ENCODE measurements at places on chromosomes 13 and 19.

GRCh38 chr13:66425741-66426140, 804.4 kb downstream of the PCDH9 start:
- no peak for DNase-seq

GRCh38 chr19:55605637-55606470, at the start of gene ZNF865:
Gene ZNF865, plus strand, starts transcription at chr19:55605647. Its CDS starts 7,972 bp downstream, at chr19:55613619.
- DNase-seq = peak; percentile 82

GRCh38 chr13:43089912-43090498, 66.6 kb downstream of the DNAJC15 start:
- DNase-seq = no peak

DNA sequence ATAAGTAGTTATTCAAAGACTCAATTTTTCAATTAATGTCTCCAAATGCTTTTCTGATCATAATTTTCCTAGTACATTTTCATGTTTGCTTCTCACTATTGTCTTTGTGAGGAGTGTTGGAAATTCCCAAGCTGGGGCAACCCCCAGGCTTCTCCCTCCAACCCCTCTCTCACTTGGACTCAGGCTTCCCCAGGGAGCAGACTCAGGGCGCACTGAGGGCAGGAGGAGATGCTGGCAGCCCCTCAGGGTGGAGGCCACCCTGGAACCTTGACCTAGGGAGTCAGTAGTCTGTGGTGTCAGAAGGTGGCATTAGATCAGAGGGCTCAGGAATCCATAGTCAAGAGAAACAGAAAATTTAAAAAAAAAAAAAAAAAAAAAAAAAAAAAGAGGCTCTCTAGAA, 86.5 kb upstream of the IRS2 start:
- DNase-seq = no peak

GRCh38 chr19:49059053-49059452, 1.5 kb upstream of the CGB7 start:
- peak; percentile 12 for DNase-seq

GRCh38 chr13:28468023-28468915, 26.7 kb downstream of the FLT1 start:
- no peak for DNase-seq

- no peak for DNase-seq
These were observed 8.3 kb downstream of the IRS2 start for GRCh38 chr13:109778102-109778542.

GRCh38 chr13:23279321-23279720, 98.5 kb downstream of the SGCG start:
- no peak for DNase-seq

DNA sequence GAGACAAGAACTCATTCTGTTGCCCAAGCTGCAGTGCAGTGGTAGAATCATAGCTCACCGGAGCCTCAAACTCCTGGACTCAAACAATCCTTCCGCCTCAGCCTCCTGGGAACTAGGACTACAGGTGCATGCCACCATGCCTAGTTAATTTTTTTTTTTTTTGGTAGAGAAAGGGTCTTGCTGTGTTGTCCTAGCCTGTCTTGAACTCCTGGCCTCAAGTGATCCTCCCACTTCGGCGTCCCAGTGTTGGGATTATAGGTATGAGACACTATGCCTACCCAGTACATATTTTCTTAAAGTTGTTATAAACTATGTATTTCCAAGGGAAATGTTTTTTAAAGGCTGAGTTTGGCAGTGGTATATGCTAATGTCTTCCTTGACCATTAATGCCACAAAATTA, 412.6 kb downstream of the KLF12 start:
- DNase-seq = no peak

DNA sequence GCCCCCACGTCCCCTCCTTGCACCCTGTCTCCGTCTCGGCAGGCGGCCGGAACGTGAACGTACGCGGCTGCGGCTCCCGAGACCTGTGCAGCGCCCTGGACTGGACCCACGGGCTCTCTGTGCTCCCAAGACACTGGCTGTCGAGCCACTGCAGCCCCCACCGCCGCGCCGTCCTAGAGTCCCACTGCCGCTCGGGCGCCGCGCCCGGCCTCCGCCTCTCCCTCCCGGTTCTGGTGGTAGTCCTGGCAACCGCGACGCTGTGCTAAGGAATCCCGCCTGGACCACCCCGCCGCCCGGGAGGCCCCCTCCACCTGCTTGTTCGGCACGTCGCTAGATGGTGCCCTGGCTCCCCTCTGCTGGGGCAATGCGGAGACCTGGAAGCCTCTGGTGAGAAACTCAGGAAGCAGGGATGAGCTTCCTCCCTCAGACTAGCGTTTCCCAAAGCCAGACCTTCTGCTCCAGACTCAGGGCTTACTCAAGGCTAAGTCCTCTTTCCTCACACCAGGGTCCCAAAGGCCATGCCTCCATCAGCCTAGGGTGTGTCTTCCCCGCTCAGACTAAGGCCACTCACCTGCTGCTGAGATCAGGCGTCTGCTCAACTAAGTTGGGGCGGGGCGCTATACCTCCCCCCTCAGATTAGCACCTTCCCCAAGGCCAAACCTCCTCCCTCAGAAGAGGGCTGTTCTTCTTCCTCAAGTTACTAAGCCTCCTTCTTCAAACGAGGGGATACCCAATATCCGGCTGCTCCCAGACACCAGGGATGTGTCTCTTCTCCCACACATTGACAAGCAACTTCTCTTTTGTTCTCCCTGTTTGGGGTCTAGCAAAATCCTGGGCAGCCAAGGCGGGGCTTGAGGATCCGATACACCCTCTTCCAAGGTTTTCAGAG, 16.1 kb upstream of the IRGC start:
- peak; percentile 41 for DNase-seq

DNA sequence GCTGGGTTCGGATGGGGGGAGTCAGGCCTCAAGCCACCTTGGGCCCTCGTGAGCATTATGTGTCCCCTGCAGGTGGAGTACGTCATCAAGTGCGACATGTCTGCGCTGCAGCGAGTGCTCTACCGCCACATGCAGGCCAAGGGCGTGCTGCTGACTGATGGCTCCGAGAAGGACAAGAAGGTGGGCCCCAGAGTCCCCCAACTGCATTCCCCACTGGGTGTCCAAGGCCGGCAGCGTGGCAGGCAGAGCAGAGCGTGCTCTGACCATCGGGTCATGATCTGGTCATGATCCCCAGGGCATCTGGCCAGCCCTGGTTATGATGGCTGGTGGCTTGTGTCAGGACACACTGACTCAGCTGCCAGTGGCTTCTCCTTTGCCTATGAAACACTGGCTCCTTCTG, 63.4 kb downstream of the SMARCA4 start:
- no peak for DNase-seq

DNA sequence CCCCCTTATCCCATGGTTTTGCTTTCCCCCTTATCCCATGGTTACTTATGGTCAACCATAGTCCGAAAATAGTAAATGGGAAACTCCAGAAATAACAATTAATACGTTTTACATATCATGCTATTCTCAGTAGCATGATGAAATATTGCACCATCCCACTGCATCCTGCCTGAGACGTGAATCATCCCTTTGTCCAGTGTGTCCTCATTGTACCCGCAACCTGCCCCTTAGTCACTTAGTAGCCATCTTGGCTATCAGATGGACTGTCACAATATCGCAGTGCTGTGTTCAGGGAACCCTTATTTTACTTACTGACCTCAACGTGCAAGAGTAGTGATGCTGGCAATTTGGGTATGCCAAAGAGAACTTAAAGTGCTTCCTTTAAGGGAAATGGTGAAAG, 10.5 kb upstream of the NBEA start:
- DNase-seq = no peak

GRCh38 chr13:52161181-52161646, 1.8 kb upstream of the NEK3 start:
- no peak for DNase-seq

- no peak for DNase-seq
These were observed 192.8 kb upstream of the TSC22D1 start for GRCh38 chr13:44768775-44769581.

DNA sequence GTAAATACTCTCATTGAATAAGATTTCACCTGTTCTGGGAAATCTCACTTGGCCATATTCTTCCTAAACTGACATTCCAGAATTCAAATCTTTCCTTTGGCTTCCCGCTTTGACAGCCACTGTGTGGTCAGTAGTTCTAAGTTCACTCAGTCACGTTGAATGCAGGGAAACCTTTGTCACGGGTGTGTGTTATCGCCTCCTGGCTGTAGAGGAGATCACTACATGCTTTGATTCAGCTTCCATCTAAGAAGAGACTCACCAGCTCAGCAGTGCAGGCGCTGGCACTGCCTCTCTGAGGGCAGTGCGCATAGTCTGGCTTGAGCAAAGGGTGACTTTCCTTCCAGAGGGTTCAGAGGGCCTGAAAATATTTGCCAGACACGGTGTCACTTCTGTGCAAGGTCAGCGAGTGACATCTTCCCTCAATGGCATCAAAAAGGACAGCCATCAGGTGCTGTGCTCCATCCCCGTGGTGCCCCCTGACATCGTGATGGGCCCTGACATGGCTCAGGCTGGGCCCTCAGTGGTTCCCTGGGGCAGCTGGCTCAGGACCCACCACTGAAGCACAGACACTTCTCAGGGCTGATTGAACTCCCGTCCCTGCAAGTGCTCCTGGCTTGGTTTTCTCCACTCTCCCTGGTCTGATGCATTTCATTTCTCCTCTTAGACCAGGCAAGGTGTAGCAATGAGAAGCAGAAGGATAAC, 635.4 kb upstream of the ARGLU1 start:
- DNase-seq = no peak

DNA sequence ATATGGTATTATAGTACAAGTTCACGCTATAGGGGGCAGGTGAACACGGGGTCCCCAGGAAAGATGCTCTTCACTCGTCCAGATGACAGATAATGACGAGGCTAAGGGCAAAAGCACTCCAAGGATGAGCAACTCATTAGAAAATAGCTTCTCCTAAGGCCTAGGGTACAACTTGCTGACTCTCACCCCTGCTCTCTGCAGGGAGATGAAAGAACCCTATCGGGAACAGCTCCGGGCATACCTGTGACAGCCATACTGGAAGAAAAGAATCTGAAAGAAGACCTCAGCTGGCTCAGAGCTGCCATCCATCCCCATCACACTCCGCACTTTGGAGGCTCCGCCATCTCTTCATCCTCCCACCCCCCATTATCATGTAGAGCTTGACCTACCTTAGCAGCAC, 17.5 kb upstream of the HSPH1 start:
- no peak for DNase-seq

DNA sequence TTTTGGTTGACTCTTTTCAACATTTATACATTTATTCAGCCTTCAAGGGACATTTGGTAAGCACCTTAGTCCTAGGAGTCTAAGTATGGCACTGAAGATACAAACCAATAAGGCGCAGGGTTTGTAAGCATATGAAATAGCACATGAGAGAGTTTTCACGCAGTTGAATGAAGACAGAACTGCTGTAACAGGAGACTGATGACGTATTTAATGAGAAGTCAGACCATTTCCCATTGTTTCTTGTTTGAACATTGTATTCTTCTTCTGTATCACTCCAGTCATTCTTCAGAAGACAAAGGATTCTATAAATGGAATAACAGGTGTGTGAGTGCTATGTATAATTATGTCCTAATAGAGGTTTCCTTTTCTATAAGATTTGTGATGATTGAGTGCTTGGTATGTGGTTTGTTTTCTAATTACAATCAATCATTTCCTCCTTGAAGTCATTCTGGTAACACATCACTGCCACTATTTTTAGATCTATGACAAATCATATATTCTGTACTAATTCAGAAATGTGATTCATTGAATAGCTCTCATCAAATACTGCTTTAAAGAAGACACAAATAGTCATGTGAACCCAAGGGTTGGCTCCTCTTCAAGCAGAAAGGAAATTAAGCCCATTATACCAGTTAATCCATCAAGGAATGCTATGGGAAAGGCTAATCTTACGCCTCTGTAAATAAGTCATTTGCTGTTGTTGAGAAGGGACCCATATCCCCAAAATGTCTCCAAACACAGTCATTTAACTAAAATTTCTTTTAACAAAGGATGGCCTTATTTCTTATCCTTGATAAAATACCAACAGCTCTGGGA, 222.8 kb upstream of the NBEA start:
- DNase-seq = no peak

DNA sequence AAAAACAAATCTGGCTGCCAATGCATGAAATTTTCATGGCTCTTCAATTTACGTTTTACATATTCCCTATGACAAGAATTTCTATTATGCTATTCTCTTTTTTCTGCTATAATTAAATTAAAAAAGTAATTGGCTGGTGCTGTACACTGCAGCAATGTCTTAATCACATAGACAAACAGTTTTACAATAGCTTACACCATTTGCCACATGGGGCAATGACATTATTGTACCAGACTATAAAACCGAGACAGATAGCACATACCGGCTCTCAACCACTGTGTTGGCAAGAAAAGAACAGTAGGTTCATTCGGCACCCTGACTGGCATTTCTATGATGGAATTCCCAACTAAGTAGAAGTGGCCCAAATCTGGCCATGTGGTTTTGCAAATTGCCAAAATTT, 67.7 kb downstream of the DACH1 start:
- no peak for DNase-seq

- peak; percentile 74 for DNase-seq
These were observed 435 bp upstream of the ZNF382 start for GRCh38 chr19:36604656-36605100.

- DNase-seq = peak; percentile 100
These were observed 379 bp upstream of the CDC34 start for GRCh38 chr19:531009-531752.

- no peak for DNase-seq
These were observed 56.2 kb downstream of the ABCC4 start for GRCh38 chr13:95245071-95245470.

GRCh38 chr13:35283856-35284255, 192.6 kb downstream of the MAB21L1 start:
- DNase-seq = no peak

DNA sequence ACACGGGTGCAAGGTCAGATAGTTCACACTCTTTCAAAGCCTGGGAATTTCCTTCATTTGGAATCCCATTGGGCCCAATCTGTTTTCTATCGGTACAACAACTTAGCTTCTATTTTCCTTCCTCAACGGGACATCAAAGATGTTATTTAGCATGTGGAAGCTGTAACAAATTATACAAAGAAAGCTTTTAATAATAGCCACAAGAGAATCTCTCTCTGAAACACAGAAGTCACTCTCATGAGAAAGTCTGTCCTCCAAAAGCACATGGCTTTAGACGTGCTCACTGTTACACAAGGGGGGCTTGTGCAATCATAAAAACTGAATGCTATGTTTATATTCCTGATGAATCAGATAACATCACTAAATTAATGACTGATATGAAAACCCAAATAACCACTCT, 28.9 kb upstream of the CYSLTR2 start:
- DNase-seq = no peak

DNA sequence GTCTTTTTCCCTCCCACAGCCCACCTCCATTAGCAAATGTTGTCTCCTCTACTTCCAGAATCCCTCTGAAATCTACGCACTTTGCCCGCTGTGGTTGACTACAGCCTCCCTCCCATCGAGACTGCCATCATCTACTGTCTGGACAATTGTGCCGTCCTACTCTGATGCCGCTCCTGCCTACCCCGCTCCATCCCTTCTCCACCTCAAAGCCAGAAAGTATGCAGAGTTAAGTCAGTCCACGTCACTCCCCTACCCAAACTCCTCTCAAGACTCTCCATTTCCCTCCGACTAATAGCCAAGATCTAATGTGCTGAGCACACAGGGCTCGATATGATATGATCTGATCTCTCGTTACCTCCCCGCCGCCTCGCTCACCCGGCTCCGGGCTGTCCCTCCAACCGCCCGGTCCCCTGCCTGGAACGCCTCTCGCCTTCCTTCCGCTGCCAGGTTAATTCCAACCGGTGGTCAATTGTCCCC, 556 bp downstream of the CACTIN start:
- DNase-seq = no peak
